ENCODE measurements at places on chromosomes 6 and 20.

DNA sequence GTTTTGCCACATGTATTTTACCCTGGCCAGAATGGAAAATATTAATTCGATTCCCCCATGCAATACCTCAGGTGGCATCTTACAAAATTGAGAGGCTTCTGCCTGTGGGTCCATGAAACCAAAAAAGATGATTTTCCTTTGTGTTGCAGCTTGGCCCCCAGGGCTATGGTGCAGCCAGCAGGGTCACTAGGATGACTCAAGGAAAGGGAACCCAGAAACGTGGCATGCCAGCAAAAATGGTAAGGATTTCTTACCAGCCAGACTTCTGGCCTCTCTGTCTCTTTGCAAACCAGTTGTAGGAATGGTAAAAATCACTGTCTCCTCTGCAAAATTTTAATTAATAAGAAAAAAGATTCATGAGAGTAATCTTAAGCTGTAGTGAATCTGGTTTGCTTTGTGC lies 11.6 kb upstream of the TAAR9 start:
- DNase-seq, result no peak

DNA sequence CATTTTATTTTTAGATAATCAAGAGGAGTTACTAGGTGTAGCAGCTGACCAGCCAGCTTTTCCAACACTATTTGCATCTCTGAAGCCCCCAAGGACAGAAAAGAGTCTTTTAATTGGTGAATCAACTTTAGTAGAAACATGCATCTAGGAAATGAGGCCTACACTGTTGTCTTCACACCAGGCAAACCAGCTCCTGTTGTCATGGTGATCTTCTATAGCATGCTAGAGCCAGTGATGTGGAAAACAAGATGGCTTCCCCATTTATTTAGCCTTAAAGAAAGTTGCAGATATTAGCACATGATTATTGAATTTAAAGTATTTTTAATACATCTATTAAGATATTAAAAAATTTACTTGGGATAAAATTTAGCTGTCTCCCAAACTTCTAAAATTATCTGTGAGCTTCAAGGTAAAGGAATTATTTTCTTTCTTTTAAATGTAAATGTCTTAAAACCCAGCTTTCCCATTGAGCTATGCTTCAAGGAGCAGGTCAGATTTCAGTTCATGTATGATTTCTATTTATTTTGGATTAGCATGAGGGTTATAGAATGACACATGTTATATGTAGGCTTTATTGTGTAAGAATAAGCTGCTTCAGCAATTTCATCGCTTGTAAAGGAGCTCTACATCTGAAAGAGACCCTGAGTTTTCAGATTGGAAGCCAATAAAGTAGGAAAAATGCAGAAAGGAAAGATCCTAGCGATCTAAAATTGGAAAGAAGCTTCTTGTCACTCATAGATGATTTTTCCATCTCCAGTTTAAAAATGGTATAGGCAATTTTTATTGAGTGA lies 564.9 kb upstream of the CITED2 start:
- DNase-seq, result no peak

DNA sequence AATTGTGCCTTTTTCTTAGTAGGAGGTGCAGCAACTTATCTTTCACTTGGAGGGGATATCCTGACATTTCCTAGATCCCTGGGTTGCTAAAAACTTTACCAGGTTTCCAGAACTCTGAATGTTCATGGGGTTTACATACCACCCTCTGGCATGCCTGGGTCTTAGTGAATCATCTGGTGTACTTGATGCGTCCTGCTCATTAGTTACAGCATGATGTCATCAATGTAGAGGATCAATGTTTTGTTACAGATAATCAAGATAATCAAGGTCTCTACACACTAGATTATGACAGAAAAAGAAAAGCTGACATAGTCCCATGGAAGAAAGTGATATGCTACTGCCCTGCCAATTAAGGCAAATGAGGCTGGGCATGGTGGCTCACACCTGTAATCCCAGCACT lies 27.0 kb downstream of the FITM2 start:
- DNase-seq, result no peak

DNA sequence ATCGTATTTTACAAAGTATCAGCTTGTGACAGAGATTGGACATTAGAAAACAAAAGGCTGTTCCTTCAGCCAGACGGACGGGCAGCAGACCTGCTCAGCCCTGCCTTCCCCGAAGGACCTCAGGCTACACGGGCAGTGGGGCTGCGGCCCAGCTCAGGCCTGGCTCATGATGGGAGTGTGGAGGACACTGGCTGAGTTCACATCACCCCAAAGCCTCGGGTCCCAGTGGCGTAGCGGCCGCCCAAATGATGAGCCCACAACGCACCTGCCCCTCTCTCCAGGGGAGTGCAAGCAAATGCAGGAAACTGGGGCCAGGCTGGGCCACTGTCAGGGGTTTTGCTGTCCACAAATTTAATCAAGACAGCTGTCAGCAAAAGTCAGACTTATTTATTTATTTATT lies 356.8 kb downstream of the TAF4 start:
- DNase-seq, result no peak

DNA sequence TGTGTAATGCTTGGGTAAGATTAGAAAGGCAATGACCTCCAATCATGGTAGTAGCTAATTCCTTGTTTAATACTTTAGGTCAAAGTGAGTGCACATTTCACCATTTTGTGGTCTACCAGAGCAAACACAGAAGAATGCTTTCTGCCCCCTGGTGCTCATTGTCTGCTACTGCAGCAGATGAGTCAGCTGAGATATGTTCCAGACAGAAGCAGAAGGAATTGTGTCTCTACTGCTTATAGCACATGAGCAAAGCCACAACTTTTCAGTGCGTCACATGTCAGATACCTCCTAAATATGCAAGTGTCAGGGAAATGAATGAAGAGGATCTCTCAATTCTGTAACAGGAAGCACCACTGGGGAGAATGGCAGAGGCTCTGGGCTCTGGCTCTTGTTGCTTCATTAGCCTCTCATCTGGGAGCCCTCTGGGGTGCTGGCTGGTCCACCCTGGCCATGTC lies 308.9 kb downstream of the ALDH8A1 start:
- DNase-seq, result no peak

GRCh38 chr6:139334806-139335446 lies 39.5 kb downstream of the CITED2 start:
- no peak for DNase-seq

GRCh38 chr6:99745651-99746050 lies 139.0 kb downstream of the PRDM13 start:
- DNase-seq, result no peak

DNA sequence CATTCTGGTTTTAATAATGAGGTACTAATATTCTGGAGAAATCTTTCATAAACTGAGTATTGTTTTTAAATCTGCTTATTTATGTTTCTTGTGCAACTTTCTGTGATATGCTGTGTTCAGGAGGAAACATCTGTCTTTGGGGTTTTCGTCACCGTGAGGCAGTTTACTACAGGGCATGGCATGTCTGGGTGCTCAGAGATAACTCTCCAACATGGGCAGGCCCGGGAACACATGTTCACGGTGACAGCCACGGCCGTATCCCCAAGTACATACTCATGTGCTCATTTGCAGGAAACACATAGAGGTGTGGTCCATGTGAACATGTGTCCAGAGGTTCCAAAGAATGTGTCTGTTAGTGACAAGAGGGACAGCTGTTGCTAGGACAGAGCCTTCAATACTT lies 62.1 kb upstream of the CNKSR3 start:
- no peak for DNase-seq

DNA sequence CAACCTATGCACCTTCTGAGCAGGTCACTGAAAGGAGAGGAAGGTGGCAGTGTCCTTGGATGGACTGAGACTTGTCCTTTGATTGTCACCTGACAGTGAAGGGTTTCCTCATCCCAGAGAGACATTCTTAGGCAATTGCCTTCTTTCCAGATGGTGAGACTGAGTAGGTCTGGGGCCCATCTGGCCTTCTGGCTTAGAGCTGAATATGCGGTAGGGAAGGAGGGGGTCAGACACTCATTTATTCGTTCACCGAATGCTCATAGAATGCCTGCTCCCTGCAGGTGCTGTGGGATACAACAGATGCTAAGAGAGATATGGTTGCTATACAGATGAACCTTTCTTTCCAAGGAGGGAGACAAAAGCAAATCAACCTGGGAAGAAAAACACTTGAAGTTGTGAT lies 76.8 kb downstream of the BMP6 start:
- no peak for DNase-seq

- DNase-seq, result no peak
These were observed 904.1 kb upstream of the MANEA start for GRCh38 chr6:94673251-94673650.

DNA sequence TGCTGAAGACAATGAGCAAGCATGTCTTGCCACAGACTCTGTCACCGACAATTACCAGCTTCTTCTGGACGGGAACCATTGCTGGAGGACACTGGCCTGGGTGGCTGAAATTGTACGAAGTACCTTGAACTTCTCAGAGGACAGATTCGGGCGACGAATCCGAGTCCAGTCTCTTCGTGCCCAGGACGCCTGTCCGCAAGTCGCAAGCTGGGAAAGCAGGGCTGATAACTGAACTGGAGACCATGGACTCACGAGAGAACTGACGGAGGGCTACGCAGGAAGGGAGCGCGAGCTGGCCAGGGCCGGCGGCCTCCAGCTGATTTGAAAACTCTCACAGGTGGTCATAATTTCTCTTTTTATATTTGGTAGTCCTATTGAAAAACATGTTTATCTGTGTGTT lies 1229.5 kb upstream of the MAP3K7 start:
- DNase-seq, result no peak

- DNase-seq, result no peak
These were observed 102.5 kb upstream of the BEND6 start for GRCh38 chr6:56852260-56853010.

DNA sequence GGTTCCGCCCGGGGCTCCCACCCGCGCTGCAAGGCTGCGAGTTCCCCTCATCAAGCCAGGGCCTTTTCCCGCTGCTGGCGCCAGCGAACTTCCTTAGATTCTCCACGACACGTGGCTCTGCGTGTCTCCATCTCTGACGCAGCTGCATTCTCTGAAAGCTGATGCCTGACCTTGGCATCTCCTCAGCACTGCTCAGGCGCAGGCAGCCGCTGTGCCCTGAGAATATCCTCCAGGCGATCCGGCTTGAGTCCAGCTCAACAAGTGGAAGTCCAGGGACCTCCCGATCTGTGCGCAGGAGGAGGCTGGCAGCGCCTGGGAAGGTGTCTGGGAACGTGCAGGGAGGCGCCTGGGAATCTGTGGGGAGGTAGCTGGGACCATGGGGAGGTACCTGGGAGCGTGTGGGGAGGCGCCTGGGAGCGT lies 171.2 kb upstream of the THBS2 start:
- no peak for DNase-seq

GRCh38 chr6:111692327-111693164 lies 86.9 kb upstream of the TRAF3IP2 start:
- DNase-seq, result no peak

DNA sequence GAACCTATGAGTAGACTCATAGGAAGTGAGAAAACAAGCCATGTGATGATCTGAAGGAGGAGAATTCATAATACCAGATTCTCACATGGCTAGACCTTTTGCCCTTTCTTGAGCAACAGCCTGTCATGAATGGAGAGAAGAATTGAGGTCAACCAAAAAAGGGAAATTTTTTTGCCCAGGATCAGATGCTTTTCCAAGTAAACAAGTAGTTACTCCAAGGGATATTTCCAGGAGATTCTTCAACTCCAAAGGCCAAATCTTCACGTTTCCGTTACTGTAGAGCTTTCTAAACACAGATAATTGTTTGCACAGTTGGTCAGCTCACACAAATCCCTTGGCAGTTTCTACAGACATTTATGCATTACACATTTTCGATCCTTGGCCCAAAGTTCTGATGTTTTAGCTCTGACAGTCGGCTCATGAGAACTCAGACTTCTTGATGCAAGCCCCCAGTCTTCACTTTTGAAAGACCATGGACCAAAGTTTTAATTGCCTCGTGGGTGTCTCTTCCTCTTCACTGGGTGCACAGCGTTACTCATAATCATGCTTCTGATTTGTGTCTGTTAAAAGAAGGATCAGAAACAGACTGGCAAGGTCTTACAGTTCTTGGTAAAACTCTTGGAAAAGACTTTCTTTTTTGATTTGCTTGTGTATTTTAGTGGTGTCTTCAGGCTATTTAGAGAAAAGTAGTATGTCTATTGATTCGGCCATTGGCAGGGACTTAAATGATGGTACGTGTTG lies 115.0 kb downstream of the TSHZ2 start:
- no peak for DNase-seq

GRCh38 chr20:14824996-14825395 lies 487.6 kb upstream of the FLRT3 start:
- DNase-seq, result no peak

DNA sequence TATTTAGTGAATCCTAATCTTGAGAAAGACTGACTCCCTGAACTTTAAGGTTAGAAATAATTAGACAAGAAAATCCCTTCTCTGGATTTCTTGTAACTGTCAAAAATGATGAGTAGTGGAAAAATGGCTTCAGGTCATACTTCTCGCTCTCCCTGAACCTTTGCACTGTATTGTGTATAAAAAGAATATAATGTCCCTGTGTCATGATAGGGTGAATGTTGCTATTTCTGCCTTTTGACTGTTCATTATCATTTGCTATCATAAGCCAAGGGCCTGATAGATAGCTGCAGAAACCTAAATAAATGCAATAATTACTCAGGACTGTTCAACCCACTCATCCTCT lies 39.3 kb downstream of the ALDH8A1 start:
- DNase-seq, result no peak

- DNase-seq, result no peak
These were observed 36.0 kb upstream of the GRM4 start for GRCh38 chr6:34181908-34182307.

GRCh38 chr6:158043008-158043407 lies 61.3 kb downstream of the SYNJ2 start:
- no peak for DNase-seq

GRCh38 chr20:12207875-12208274 lies 290.2 kb downstream of the BTBD3 start:
- DNase-seq, result no peak

DNA sequence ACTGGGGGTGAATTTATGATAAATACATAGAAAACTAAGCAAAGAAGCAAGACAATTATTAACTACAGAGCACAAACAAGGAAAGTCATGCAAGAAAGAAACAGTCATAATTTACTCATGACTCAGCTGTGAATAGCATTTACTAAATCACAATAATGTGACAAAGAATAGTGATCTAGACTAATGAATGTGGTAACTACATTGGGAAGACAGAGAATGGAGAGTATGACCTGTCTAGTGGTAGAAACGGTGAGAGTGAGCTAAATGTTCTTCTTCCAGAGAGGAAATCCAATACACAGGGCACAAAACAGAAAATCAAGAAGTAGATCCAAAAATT lies 153.5 kb upstream of the DST start:
- no peak for DNase-seq

Measured in GM12892 (cell line).